ENCODE measurements at places on chromosomes 11 and 22.

DNA sequence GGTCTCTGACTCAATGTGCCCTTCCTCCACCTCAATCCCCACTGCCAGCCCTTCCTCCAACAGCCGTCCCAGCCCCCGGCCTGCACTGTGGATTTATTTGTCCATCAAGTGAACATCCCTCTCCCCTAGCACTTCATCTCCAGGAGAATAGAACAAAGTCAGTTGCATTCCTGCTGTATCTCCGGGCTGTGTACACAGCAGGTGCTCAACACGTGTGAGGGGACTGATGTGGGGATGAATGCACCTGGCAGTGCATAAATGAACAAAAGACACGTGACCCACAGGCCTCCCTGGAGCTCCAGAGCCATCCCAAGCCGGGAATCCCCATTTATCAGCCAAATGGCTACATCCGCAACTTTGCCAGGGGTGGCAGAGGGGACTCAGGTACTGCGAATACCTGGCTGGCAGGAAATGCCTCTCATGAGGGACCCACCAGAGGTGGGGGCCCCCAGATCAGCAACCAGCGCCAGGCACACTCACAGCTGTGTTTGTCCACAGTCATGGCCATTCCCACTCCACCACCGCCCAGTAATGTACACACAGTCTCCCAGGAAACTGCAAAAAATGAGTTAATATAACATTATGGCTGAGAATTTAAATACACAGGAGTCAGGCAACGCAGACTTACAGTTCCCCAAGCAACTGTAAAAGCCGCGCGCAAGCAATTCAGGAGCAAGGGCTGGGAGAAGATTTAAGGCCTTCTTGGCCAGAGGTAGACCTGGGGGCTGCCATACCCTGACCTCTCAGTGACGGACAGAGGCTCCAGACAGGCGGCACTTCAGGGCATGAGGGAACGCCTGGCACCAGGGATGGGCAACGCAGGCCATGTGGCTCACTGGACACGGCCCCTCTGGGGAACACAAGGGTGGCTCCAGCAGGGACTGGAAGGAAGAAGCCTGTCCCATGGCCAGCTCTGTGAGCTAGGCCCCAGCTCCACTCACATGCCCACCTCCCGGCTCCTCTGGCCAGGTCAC is 50.3 kb upstream of the TCF20 start:
- no peak for DNase-seq

DNA sequence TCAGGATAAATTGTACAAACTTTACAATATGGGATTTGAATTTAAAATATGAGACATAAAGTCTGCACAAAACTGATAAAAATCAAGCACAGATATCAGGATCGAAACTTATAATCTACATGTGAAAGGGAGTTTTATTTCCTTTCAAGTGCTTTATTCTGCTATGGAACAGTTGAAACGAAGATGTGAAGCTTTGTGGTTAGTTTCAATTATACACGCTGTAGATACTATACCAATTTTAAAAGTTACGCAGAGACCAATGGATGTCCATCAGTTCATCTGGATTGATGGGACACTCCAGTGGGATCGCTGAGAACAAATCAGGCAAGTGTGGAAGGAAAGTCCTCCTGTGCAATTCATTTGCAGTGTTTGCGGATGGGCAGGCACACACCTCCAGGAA is 34.5 kb upstream of the CAT start:
- DNase-seq, result no peak

DNA sequence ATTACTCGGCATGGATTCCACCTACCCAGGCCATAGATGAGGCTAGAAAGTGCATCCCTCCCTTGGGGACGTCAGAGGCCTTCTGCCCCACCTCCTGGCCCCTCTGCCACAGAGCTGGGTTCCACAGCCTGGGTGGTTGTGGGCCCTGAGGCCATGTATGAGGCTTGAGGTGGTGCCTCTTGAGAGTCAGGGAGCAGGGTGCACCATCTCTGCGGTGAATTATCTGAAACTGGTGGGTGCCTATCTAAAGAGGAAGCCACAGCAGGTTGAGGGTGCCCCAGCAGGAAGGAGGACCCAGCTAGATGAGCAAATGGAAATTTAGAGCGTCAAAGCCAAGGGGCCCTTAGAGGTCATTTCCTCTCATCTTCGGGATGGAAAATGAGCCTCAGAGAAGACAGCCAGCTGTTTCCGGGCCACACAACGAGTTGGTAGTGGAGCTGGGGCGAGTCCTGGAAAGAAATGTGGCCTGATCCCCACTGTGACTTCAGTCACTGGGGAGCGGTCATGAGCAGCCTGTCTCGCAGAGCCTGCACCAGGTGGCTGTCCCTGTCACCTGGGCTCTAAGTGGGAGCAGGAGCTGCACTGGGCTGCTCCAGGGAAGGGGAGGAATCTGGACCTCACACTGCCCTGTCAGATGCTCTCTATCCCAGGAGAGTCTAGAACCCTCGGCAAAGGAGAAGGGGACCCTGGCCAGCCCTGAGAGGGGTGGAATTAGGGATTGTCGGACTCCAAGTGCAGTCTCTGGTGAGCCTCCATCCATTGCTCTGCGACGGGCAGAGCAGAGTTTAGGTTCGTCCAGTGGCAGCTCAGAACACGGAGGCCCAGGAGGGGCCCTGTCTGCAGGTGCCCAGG is 7.3 kb downstream of the ADORA2A start:
- no peak for DNase-seq

GRCh38 chr11:66888282-66888681 is 31.4 kb downstream of the LRFN4 start:
- DNase-seq, result no peak

- DNase-seq, result no peak
Measured at GRCh38 chr11:29318134-29318845, 698.5 kb downstream of the KCNA4 start.

GRCh38 chr22:24588381-24588756 is 4.5 kb downstream of the LRRC75B start:
- no peak for DNase-seq

- peak; percentile 74 for DNase-seq
Measured at GRCh38 chr11:76823481-76824028, 37.2 kb upstream of the ACER3 start.

DNA sequence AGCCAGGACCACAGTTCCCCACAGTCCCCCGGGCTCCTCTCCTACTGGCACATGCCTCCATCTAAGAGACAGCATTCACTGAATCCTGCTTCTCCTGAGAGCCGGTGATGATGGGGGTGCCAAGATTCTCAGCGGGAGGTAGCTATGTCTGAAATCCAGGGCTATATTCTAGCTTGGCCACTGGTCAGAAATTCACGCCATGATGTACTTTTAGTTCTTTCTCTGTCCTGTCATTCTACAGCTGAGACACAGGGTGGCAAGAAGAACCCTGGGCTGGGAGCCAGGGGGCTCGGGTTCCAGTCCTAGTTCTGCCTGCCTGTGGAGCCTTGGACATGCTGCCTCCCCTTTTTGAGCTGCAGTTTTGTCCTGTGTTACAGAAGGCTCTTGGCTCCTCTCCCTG is 59.2 kb upstream of the PHOX2A start:
- DNase-seq, result peak; percentile 29

DNA sequence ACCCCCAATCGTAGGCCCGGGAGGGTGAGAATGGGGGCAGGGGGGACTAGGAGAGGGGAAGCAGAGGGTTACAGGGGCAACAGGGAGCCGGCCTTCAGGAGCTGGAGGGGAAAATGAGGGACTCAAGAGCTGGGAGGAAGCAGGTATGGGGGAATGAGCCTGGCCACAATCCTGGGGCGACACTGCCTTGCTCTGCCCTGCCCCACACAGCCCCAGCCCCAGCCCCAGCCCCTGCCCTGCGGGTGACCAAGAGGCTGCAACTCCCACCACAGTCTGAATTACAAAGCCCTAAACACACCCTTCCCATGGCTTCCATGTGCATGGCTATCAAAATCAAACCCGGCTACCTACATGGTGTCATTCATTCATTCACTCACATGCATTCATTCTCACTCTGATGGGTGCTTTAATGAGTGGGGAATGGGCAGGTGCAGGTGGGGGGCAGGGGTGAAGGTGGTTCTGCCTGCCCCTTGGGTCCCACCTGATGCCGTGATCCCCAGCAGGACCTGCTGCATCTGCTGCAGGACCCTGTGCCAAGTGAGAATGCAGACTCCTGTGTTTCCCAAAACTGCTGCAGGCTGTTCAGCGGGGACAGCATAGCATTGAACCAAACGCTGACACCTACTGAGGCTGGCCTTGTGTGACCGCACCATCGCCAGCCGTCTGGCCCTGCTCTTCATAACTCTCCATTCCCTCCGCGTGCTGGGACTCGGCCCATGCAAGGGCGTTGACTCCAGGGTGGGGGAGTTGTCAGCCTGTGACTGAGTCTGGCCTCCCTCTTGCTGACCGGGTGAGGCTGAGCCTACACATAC is 9.5 kb upstream of the LINC01488 start:
- no peak for DNase-seq

GRCh38 chr11:133692126-133692934 is 153.0 kb downstream of the SPATA19 start:
- no peak for DNase-seq

DNA sequence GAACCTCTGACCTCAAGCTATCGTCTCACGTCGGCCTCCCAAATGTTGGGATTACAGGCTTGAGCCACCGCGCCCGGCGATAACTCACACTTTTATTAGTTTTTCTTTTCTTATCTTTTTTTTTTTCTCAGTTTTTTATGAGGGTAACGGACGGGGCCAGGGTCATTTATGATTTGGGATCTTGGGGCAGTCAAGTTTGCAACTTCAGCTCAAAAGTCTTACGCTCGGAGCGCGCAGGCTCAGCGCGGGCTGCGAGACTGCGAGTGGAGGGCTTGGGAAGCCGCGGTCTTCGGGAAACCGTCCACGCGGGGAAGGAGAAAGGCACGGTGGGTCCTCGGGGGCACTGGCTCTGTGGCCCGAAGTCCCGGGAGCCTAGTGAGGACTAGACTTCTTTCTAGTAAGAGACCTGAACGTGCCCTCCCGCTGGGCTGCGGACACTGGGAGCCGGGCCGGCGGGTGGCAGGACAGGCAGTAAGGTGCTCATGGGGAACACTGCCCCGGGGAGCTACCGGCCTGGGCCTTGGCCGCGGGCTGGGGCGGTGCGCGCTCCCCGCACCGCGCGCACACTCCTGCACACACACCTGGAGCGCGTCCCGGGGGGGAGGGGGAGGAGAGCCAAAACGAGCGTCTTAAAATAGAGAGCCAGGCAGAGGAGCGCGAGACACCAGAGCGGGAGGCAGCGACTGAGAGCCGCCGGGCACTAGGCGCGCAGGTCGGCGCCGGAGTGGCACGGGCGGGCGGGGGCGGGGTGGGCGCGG is 476 bp upstream of the BARX2 start:
- peak; percentile 76 for DNase-seq

DNA sequence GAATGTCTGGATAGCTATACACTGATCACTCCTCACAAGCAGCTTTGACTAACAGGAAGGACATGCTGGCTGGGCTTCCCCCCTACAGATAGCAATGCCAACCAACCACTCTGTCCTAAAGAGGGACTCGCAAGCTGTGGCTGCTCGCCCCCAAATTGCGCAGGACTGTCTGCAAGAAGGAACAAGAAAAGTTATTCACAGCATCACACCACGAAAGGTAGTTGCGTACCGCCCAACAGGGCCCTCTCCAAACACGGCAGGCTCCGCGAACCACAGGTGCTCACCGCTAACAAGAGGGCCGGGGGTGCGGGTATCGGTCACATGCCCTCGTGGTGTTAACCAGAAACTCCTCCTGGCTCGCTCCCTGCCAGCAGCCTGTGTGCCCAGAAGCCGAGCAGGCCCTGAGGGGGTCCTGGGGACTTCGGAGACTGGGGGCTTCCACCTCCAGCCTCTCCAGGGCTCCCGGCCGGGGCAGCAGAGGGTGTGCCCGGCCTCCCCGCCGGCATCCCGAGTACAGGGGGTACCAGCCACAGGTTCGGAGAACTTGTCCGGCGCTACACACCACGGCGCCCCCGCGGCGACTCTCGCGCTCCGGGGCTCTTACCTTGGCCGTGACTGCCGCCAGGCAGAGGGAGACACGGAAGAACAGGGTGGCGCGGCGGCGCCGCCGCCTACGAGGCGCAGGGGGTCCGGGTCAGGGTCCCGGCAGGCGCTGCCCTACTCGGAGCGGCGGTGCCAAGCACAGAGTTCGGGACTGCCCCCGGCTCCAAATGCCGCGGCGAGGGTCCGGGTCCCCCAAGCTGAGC is 682 bp downstream of the LARGE1 start:
- no peak for DNase-seq

GRCh38 chr11:16632295-16633200 is 105.9 kb upstream of the C11orf58 start:
- DNase-seq, result peak; percentile 35

DNA sequence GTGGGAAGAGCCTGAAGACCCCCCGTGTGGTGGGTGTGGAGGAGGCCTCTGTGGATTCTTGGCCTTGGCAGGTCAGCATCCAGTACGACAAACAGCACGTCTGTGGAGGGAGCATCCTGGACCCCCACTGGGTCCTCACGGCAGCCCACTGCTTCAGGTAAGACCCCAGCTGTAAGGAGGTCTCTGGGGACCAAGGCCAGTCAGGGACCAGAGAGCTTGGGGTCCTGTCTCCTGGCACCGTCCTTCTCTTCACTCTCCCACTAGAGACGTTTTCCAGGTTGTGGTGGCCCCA is 24.9 kb upstream of the SMIM35 start:
- no peak for DNase-seq

- DNase-seq, result no peak
Measured at GRCh38 chr11:8095371-8095770, 14.4 kb downstream of the TUB start.

All from A673 (cell line).